ENCODE measurements at places on chromosomes 1 and 21.

DNA sequence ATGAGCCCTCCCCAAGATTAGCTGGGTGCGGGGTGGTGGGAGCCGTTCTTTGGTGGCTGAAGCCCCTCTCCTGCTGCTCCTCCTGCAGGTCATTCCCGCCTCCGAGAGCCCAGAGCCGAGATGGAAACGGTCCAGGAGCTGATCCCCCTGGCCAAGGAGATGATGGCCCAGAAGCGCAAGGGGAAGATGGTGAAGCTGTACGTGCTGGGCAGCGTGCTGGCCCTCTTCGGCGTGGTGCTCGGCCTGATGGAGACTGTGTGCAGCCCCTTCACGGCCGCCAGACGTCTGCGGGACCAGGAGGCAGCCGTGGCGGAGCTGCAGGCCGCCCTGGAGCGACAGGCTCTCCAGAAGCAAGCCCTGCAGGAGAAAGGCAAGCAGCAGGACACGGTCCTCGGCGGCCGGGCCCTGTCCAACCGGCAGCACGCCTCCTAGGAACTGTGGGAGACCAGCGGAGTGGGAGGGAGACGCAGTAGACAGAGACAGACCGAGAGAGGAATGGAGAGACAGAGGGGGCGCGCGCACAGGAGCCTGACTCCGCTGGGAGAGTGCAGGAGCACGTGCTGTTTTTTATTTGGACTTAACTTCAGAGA, 448 bp downstream of the G0S2 start:
- peak; percentile 22 for DNase-seq

GRCh38 chr1:32266921-32267591, 16.0 kb downstream of the LCK start:
- no peak for DNase-seq

GRCh38 chr21:26686278-26686677, 113.2 kb upstream of the CYYR1 start:
- DNase-seq = no peak

GRCh38 chr1:206739411-206740076, 31.0 kb upstream of the IL19 start:
- no peak for DNase-seq

DNA sequence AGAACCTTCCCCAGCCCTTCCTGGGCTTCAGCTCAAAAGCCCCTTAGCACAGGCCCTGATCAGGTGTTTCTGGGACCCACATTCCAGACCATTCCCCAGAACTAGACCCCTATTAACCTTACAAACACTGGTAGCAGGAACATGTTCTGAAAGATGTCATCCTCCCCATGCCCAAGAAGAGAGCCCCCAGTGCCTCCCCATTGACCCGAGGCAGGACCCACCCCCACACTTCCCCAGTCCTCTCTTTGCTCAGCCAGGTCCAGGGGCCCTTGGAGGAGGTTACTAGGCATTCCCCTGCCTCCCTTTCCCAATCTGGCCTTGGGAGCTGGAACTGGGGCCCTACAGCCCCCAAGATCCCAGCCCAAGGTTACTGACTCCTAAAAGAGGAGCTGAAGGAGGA, 38.9 kb upstream of the HMGB4 start:
- no peak for DNase-seq

GRCh38 chr1:53089478-53090226, 27.6 kb downstream of the PODN start:
- DNase-seq = no peak

DNA sequence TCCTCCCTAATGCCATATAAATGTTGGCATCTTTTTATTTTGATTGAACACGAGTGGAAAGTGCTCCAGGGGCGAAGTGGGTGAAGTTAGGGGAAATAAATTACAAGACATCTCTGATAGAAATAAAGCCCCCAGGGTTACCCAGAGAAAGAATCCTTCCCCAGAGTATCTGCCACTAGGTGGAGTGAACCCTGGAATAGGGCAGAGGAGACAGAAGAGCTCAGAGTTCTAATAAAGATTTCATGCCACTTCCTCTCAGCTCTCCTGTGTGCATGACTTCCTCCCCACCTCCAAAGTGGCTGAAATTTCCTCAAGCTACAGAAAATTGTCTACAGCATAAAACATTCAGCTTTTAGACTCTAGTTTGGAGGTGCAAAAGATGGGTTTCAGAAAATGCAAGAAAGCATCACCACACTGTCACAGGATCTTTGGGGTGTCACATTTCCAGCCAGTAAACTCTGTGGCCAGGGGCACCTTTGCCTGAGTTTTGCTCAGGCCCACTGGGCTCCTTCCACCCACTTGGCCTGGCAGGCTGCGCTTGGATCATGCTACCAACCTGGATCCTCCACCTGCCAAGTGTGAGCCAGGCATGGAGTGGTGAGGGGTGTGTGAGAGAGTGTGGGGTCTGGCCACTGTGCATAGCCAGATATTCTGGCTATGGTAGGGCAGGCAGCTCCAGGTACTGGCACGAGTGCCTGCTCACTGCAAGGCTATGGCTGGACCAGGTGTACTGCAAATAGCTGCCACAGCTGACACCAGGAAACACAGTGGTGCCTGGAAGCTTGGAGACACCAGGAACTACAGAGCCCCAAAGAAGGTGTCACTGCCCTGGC, 208.8 kb upstream of the USP25 start:
- DNase-seq = no peak

- DNase-seq = no peak
These were observed 29.0 kb upstream of the PRRX1 start for GRCh38 chr1:170634824-170635410.

DNA sequence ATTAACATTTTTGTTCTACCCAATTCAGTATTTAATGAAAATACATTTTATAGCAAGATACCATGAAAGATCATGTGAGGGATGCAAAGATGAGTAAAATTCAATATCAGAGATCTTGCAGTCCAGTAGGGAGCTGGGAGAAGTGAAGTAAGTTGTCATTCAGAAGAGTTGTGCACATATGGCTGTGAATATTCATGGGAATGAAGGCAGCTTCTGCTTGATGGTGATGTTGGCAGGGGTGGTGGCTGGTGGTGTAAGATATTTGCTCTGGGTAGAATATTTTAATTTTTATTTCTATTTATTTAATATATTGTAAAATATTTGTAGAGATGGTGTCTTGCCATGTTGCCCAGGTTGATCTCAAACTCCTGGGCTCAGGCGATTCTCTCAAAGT, 72.0 kb upstream of the GCLM start:
- DNase-seq = no peak

GRCh38 chr1:210232511-210233215, at the start of gene SERTAD4:
Gene SERTAD4 (plus strand): TSS chr1:210232796. CDS start chr1:210237961, 5,165 bp downstream.
- no peak for DNase-seq

DNA sequence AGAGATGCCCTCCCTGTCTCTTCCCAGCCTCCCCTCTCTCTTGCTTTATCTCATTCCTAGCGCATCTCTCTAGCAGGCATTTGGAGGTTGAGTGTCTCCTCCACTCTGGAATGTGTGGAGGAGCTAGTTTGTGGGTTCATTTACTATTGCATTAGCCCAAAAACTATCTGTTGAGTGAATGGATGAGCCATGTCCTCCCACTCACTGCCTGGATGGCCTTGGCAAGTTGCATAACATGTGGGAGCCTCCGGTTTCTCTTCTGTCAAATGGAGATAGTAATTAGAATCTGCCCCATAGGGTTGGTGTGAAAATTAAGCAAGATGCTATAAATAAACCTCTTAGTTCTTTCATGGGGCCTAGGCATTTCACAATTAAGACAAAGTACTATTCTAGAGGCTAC, 181.8 kb downstream of the KAZN start:
- DNase-seq = no peak

- DNase-seq = peak; percentile 70
These were observed 2.0 kb upstream of the PERM1 start for GRCh38 chr1:983798-984475.

DNA sequence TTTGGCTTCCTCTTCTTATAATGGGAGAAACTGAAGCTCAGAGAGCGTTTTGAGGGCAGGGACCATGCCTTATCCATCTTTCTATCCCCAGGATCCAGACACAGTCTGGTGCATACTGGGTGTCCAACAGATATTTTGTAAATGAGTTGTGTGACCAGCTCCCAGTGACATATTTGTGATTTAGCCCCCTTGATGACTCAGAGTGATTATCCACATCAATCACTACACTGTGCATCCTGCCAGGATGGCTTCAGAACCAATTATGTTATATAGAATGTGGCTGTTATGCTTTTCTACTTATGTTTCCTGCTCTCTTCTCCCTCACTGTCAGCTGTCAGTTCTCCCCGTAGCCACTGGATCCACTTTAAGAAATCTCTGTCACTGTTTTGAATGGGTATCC, 11.3 kb downstream of the OLFML3 start:
- no peak for DNase-seq

- no peak for DNase-seq
These were observed 20.0 kb downstream of the UBASH3A start for GRCh38 chr21:42423685-42424084.

GRCh38 chr1:195899762-195900352, 708.4 kb downstream of the KCNT2 start:
- DNase-seq = no peak

GRCh38 chr1:186295980-186296379, 79.1 kb downstream of the TPR start:
- DNase-seq = no peak

- DNase-seq = no peak
These were observed 4.0 kb upstream of the FOXD3 start for GRCh38 chr1:63318201-63318979.

DNA sequence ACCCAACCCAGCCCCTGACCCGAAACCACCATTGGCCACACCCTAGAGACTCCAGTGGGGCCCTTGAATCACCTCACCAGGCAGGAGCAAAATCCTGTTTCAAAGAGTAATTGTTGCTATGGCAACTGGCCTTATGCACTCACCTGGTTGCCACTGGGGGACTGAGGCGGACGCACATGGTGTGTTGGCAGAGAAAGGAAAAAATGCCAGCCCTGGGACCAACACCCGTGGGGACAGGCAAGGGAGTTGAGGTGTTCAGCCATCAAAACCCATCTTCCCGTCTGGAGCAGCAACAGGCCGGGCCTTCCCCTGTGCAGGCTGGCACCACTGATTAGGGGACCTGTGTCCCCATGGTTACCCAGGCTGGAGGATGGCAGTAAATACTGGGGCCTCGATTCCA, 395.8 kb upstream of the VAMP3 start:
- no peak for DNase-seq

GRCh38 chr21:41681939-41682718, 84.7 kb downstream of the RIPK4 start:
- DNase-seq = no peak

- DNase-seq = no peak
These were observed 85.0 kb downstream of the ATP1A1 start for GRCh38 chr1:116457946-116458604.

GRCh38 chr1:24140741-24141181, 2.2 kb downstream of the IL22RA1 start:
- no peak for DNase-seq

- no peak for DNase-seq
These were observed 3.5 kb upstream of the FCMR start for GRCh38 chr1:206925106-206925736.

DNA sequence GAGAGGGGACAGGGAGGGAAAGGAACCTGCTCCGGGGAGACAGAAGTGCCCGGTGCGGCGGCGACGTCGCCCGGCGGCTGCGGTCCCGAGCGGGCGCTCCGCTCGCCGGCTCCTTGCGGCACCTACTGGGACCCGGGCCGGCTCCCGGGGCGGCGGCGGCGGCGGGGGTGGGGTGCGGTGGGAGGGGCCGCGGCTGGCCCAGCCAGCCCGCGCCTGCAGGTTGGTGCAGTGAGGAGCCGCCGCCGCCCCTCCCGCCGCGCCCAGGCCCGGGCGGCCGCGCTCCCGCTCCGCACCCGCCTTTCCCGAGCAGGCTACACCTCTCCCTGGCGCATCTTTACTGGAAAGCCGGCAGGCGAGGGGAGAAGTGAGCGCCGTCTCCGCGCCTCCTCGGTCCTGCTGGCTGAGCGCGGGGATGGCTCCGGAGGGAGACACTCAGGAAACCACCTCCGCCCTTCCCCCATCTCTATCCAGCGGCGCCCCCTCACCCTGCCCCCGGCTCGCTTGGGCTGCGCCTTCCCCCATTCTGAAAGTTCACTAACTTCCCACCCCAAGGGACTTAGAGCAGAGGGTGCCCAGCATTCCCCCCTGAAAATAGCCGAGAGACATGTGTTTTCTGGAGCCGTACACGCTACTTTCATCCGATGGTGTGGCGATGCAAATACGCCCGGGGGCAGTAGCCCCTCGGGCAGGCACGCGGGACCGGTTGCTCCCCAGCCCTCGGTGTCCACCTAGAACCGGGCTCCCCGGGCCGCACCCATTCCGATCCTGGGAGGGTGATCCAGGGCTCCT, at the start of gene PLD5:
PLD5 (minus strand) TSS at position 127 of the 789 bp plus-strand sequence.
- peak; percentile 16 for DNase-seq

GRCh38 chr1:186982116-186982515, 153.4 kb downstream of the PLA2G4A start:
- no peak for DNase-seq

Measured in progenitor cell of endocrine pancreas (in vitro differentiated cells).